ENCODE measurements at places on chromosomes 7 and 10.

GRCh38 chr10:34116681-34117271 lies 698.3 kb downstream of the PARD3 start:
- peaks cover 3% of the 10 kb centered on the region for H3K36me3 ChIP-seq
- no peak overlapping the region for H3K27ac ChIP-seq
- no peaks in the 10 kb centered on the region for H3K27me3 ChIP-seq
- H3K4me3 ChIP-seq: no peak overlapping the region
- DNase-seq: no peak
- H3K4me1 ChIP-seq: peaks cover 26% of the 10 kb centered on the region

DNA sequence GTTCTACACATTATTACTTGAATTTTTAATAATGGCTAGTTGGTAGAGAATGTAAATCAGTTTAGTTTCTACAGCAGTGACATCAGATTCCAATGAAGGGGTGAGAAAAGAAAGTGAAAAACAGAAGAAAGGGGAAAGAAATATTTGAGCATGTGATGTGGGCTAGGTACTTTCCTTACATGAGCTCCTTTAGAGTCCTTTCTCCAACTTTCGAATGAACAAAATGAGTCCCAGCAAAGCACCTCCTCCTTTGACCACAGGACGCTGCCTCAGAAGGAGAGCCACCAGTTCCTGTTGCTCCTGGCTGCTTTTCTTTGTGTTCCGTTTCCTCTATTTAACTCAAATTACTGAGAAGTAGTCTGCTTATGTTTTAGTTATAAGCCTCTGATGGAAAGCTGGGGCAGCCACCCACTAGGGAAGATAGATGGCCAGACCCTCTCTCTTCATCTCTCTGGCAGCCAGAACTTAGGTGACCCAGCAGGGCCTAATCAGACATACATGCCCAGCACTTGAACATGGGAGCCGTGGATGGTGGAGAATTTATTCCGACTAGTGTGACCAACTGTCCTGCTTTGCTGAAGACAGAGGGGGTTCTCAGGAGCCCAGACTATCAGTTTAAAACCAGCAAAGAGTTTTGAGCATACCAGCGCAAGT lies 82.4 kb upstream of the NME8 start:
- no peaks in the 10 kb centered on the region for H3K27me3 ChIP-seq
- no peak for DNase-seq
- no peaks in the 10 kb centered on the region for H3K36me3 ChIP-seq
- no peaks in the 10 kb centered on the region for H3K4me1 ChIP-seq
- H3K27ac ChIP-seq: no peak overlapping the region
- no peak overlapping the region for H3K4me3 ChIP-seq

DNA sequence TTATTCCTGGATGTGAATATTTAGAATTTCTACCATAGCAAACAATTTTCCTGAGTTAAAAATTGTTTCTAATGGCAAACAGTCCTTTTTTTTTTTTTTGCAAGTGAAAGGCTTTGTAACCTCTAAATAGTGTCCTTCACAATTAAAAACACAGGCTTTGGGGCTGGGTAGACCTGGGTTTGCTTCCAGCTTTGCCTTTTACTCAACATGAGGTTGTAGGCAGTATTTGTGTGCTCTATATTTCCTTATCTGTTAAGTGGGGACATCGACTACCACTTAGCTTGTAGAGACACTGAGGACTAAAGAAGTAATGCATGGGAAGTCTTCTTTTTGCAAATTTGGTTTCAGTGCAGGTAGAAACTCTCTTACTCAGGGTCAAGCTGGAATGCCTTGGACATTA lies 169.4 kb upstream of the GRB10 start:
- no peaks in the 10 kb centered on the region for H3K36me3 ChIP-seq
- no peak overlapping the region for H3K4me3 ChIP-seq
- no peaks in the 10 kb centered on the region for H3K27me3 ChIP-seq
- H3K4me1 ChIP-seq: no peaks in the 10 kb centered on the region
- no peak for DNase-seq

DNA sequence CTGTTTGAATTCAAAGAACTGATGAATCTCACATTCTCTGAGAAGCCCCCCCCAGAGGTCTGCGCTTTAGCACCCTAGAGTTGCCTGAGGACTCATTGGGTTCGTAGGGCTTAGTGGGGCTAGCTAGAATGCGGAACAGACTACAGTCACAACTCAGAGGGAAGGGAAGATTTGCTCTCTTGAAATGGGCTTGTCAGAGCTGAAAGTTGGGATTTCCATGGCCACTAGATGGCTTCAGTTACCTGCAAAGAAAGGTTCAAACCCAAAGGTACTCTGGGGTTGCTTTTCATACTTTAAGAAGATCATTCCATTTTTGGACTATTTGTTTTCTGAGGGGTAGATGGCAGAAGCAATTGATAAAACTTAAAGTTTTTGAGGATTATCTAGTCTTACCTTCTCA lies 205.0 kb downstream of the BBS9 start:
- H3K36me3 ChIP-seq: no peaks in the 10 kb centered on the region
- H3K27ac ChIP-seq: no peak overlapping the region
- no peaks in the 10 kb centered on the region for H3K4me1 ChIP-seq
- no peak for DNase-seq
- no peak overlapping the region for H3K4me3 ChIP-seq
